ENCODE measurements at places on chromosomes 12 and 14.

GRCh38 chr12:91261820-91262676 lies 79.4 kb upstream of the DCN start:
- DNase-seq: no peak

GRCh38 chr12:122545855-122546254 lies 18.8 kb downstream of the KNTC1 start:
- DNase-seq: no peak

- no peak for DNase-seq
These were observed 110.1 kb upstream of the BCL2L14 start for GRCh38 chr12:11960646-11961045.

GRCh38 chr12:125689576-125690410 lies 624.6 kb downstream of the AACS start:
- DNase-seq: no peak

DNA sequence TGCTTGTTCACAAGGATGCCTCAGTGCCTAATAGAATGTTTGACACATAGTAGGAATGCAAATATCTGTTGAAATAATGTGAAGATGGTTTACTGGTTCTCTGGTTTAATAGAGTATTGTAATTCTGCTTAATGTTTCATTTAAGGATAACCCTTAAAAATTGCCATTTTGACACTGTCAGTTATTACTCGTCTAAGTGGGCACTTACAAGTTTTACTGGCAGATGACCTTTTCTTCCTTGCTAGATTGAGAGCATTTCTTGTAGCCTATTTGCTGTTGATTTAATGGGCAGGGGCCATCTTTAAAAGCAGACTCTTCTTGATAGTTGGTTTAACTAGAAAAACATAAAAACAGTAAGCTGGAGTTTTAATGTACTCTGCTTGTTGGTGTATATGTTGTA lies 1.9 kb downstream of the TMEM263 start:
- no peak for DNase-seq

DNA sequence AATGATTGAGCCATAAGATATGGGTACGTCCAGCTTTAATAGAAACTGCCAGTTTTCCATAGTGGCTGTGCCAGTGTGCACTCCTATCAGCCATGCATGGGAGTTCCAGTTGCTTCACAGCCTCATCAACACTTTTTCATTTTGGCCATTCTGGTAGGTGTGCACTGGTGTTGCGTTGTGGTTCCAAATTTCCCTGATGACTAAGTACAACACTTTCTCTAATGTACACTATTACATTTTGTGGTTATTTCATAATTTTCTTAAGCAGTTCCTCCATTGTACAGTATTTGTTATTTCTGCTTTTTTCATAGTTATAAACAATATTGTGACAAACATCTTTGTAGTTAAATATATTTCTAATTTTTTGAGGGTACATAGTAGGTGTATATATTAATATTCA lies 21.5 kb upstream of the OAS1 start:
- DNase-seq: no peak

- DNase-seq: no peak
These were observed 364.7 kb downstream of the BCL11B start for GRCh38 chr14:98907271-98907670.

DNA sequence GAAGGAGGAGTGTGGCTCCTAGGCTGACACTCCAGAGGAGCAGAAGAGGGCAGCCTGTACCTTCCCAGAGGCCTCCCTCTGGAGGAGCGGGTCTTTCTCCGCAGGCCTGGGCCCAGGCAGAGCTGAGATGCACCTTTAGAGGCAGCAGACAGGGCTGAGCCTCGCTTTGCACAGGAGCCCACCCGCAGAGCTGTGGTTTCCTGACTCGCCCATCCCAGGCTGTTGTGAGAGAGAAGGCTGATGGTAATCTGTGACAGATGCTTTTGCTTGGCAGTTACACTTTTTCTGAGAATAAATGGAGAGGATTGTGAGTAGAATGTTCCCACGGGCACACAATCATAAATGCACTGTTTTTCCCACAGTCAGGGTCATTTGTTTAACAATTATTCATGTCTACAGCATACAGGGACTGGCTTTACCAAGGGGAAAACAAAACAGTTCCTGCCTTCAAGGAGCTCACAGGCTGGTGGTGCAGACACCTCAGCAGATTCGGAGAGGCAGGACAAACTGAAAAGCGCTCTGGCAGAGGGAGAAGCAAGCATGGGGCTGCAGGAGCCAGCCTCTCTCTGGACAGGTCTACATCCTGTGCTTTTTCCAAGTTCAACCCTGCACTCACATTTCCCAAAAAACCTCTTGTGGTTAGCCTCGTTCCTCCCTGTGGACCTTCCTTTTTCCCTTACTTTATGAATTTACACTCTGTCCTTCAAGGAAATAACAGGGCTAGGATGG lies 13.9 kb downstream of the EVL start:
- DNase-seq: peak; percentile 84

DNA sequence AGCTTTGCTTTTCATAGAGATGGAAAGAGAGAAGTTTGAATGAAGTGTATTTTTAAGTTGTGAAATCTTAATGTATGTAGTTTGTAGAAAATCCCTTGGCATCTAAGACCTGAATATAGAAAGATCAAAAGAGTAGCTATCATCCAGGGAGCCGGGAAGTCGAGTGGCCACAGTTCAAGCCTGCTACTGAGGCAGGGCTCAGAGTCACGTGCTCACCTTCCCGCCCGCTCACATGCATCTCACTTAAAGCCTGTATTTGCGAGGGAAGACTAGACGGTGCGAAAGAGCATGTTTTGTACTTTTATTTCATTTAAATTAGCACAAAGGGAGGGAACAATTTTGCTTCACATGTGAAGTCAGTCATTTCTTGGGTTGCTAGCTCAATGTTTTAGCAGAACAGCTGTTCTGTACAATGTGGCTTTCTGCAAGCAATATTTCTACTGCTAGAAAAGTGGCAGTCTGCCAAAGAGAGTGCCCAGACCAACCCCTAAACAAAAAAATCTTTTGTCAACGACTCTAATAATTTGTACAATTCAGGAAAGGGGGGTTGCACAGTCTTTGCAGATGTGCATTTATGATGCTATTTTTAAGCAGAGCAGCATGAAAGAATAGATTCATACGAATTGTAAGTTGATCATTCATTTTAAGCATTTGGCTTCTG lies 290.7 kb downstream of the NPAS3 start:
- no peak for DNase-seq

GRCh38 chr12:3604748-3605586 lies 114.0 kb downstream of the PRMT8 start:
- no peak for DNase-seq

GRCh38 chr12:6954316-6955107 lies 3.4 kb downstream of the PTPN6 start:
- no peak for DNase-seq

DNA sequence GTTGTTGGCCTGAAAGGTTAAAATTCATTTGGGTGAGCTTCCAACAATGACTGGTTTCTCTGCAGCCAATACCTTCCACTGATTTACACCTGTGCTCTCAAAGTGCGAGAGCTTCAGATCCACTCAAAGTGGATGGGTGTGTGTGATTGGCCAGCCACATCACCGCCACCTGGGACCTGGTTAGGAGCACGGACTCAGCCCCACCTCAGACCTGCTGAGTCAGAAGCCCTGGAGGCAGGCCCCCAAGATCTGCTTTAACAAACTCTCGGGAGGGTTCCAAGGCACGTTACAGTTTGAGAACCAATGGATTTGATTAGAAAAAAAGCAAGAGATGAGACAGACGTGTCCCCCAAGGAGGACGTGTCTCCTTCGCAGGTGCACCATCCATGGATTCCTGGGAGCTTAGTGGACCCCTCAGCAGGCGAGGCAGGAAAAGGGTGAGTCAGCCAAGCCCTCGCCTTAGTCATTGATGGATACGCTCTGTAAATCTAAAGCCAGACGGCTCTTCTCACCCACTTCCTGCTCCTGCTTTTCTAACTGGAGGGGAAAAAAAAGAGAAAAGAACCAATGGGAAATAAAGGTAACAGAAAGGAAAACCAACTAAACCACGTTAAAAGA lies 24.5 kb downstream of the FZD10 start:
- DNase-seq: no peak

- DNase-seq: no peak
These were observed 61.1 kb downstream of the NCOR2 start for GRCh38 chr12:124506145-124506831.

DNA sequence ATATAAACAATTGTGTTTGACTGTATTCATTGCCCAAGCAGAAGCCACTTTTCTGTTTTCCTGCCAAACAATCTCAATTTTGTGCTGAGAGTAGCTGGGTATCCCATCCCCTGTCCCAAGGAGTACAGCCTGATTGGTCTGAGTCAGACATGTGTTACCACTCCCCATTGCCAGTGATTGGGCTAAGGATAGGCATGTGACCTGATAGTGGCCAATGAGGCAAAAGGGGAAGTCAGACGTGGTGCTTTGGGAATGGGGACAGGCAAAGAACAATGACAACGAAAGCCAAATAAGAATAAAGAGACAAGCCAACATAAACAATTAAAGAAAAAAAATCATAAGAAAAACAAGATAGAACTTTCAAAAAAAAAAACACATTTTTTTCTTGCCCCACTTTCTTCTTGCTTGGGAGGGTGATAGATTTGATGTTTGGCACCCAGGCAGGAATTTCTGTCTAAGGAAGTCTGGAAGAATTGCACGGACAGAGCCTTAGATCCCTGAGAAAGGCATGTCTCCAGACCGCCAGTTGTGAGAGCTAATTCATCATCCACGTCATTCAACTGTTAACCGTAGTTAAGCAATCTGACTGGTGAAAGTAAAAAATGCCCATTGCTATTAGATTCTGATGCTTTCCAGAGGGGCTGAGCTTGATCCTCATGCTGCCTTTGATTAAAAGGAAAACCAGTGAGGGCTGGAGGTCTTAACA lies 626.6 kb upstream of the TMEM132C start:
- DNase-seq: peak; percentile 78

- peak; percentile 96 for DNase-seq
These were observed 8.9 kb upstream of the FOXN3 start for GRCh38 chr14:89425931-89426330.

GRCh38 chr12:74537126-74537706 lies 419 bp upstream of the ATXN7L3B start:
- DNase-seq: peak; percentile 24

DNA sequence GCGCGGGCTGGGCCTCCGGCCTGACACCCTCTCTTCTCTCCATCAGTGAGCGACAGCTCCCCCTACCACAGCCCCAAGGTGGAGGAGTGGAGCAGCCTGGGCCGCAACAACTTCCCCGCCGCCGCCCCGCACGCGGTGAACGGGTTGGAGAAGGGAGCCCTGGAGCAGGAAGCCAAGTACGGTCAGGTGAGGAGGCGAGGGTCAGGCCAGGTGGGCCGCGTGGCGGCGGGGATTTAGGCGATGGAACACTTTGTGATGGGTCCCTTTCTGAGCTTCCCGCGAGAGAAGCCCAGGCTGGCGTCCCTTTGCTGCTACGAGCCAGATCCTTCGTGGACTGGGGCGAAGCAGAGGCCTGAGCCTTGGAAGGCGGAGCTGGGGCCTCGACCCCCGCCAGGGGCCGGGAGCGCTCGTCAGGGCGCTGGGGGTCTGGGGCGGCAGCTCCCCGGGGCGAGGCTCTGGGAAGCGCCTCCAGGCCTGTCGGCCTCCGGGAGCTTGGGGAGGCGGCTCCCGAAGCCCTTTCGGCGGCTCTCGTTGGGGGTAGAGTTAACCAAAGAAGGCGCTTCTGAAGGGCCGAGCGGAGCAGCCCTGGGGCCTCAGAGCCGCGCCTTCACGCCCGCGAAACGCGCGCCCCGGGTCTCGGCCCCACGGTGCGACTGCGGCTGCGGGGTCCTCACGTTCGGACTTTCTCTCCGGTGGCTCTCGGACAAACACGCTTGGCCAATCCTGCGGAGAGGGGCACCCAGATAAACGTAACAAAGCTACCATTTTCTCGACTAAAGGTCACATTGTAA lies 5.0 kb downstream of the PAX9 start:
- no peak for DNase-seq

GRCh38 chr14:59358102-59358501 lies 107.1 kb downstream of the GPR135 start:
- peak; percentile 90 for DNase-seq

DNA sequence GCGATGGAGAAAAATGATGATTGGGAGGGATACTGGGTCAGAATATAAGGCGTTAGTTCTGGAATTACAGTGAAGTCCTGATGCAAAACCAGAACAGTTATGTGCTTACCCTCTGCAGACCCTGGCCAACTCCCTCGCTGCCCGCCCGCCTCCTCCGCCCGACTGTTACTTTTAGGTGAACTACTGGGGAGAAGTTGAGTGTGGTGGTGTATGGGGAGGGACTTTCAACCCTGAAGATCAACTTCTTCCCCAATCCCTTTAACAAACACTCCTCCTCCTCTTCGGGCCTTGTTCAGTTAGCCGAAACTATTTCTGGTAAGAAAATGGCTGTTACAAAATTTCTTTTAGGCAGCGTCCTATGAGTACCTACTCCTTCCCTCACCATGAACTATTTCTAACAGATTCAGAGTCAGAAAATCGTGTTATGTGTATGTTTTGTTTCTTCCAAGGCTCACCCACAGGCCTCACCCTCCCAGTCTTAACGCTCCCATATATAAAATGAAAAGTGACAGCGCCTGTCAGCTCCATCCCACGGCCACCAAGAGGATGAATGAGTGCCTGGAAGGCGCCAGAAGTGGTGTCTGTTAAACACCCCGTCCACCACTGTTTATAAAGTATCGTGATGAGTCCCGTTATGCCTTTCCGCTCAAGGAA lies 1.3 kb downstream of the FBXO33 start:
- no peak for DNase-seq

DNA sequence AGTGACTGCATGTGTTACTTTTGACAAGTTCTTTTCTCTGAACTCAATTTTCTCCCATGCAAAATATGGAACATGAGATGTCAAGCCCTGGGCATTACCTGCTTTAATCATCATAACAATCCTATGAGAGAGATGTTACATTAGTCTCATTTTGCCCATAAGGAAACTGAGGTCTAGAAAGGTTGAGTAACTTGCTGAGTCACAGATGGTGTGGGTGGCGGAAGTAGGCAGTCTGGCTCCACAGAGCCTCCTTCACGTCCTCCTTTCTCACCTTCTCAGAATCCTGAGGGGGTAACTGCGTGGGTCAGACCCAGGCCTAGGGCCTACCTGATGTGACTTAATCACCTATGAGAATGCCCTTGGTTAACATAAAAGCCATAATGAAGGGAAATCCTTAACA lies 50.7 kb downstream of the TMTC1 start:
- DNase-seq: no peak

DNA sequence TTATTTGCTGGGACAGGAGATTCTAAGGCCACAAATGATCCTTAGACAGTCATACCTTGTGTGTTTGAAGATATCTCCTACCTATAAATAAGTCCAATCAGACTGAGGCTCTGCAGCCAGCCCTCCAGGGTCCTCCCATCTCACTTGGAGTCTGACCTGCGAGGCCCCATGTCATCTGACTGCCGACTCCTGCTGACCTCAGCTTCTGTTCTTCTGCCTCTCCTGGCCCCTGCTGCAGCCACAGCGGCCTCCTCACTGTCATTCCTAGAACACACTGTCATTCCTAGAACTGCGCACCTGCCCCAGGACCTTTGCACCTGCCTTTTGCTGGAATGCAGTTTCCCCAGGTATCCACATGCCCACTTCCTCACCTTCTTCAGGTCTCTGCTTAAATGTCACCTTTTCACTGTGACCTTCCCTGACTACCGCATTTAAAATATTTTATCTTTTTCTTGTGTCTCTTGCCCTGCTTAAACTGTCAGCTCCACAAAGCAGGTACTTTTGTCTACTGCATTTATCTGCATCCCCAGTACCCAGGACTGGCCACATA lies 56.5 kb upstream of the RIN3 start:
- DNase-seq: no peak

- no peak for DNase-seq
These were observed 48.7 kb upstream of the GNG2 start for GRCh38 chr14:51811706-51812105.

Measured in GM04504 (cell line).